Epithelial cell of proximal tubule (primary cell): ENCODE measurements at places on chromosomes 12 and 14.

- no peak for DNase-seq
Measured at GRCh38 chr12:34396006-34396860, 373.9 kb downstream of the ALG10 start.

DNA sequence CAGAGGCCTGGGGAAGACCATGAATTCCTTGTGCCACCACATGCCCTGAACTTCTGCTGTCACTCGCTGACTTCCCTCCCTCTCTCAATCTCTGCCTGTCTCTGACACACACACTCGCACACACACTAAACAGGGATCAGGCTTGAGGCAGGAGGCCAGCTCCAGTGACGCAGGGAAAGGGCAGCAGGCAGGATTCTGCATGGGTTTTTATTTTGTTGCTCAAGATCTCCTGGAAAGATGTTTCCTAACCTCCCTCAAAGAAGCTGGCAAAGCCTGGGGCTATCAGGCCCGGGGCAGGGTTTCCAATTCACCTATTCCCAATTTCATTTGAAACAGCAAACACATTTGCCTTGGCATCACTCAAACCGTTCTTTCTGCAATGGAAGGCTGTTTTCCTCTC lies 27.7 kb upstream of the PEX5 start:
- DNase-seq: no peak

- no peak for DNase-seq
Measured at GRCh38 chr14:22821193-22822015, 6.2 kb upstream of the SLC7A7 start.

- DNase-seq: no peak
Measured at GRCh38 chr12:99495799-99496198, 151.8 kb upstream of the GARIN6 start.

DNA sequence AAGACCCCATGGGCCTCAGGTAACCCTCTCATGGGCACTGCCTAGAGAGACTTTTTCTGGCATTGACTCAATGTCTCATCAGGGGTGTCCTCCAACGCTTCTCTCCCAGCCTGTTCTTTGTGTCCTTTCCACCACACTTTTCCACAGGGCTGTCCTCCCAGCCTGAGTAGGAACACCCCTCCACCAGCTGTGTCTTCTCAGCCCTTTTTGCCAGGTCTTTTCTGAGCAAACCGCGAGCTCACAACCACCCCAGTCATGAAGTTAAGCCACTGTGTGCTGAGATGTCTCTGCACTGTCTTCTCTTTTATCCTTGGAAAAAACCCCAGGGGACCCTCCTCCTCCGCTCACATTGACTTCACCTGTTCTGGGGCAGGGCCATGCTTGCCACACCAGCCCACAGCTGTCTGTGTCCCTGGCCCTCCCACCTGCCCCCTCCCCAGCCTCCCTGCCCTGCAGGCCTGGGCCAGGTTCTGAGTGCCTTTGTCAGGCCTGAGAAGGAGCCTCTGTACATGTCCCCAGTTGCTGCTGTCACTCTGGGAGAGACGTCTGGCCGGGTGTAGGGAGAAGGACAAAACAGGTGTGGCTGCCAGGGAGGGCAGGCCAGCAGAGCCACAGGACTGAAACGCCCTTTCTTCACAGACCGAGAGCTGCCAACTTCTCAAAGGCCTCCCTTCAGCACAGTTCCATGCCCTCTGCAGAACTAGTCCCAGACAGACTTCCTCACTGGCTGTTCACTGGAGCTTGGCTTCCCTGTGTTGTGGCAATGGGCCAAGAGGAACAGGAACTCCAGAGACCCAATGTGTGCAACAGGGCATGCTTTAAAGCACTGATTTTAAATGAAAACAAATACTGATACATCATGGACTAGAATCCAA lies 50.5 kb upstream of the PNMA1 start:
- no peak for DNase-seq

DNA sequence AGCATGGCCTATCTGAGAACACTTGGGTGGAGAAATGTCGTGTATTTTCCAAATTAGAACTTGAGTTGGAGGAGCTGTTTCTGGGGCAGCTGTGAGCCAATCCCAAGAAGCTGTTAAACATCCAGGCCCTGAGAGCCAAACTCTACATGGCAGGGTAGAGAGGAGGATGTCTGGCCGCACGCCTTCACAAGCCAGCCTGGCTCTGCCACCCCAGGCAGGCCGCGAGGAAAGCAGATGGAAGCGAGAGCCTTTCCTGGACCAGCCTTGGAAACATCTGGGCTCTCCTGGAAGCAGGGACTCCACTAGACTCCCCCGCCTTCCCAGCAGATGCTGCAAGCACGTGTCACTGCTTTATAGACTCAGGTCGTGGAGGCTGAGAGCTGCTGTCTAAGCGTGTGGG lies 312.8 kb upstream of the FKBP4 start:
- no peak for DNase-seq
